ENCODE measurements at places on chromosomes 1 and 21.
A peak's percentile ranks its signal among the peaks of the same experiment; 100 is the strongest.

GRCh38 chr1:27862671-27863537 lies 9.4 kb upstream of the THEMIS2 start:
- DNase-seq, result no peak

DNA sequence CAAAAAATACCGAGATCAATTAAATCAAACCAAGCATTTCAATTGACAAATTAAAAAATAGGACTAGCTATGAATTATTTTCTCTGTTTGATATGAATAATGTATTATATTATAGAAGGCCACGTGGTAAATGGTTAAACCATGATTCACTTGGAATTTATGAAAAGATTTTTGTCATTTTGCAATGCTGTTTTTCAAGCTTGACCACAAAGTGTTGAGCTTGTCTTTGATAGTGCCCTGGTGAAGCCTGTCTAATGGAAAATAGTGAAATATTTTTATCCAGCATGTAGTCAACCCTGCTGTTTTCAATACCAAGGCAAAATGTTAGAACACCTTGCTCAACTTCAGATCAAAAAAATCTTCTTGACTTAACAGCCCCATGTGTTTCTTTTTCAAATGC lies 288.0 kb upstream of the PRMT6 start:
- DNase-seq, result no peak

DNA sequence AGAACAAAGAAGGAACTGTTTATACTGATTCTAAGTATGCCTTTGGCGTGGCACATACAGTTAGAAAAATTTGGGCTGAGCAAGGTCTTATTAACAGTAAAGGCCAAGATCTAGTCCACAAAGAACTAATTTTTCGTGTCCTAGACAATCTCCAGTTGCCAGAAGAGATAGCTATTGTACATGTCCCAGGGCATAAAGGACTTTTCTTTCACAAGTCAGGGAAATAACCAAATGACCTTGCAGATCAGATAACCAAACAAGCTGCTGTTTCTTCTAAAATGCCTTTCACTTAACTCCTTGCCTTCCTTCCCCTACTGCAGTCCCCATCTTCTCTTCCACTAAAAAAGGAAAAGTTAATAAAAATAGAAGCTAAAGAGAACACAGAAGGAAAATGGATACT lies 4.0 kb downstream of the TEX50 start:
- no peak for DNase-seq

- no peak for DNase-seq
Measured at GRCh38 chr1:203537806-203538464, 44.0 kb downstream of the OPTC start.

GRCh38 chr21:25896501-25897056 lies 161.8 kb downstream of the GABPA start:
- DNase-seq, result no peak

DNA sequence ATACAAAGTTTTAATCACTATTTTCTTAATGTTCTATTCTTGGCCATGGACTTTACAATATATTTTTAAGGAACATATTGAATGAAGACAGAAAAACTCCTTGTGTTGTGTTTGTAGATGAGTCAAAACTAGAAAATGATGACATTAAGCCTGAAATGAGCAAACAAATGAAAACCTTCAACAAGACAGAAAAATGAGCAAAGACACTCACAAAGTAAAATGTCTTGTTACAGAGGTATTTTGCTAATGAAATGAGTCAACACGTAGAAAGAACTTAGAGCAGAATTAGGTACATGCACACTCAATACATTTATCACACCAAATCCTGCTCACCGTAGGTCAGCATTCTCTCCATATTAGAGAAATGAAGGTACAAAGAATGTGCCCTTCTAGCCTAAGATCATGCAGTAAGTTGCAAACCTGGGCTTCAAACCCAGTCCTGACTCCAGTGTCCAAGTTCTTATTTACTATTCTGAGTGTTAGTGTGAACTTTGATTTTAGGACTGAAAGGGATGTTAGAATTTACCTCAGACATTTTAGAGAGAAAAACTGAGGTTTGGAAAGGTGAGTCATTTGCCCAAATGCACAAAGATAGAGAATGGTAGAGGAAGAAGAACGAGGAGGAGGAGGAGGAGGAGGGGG lies 133.9 kb upstream of the SGIP1 start:
- no peak for DNase-seq

- DNase-seq, result no peak
Measured at GRCh38 chr1:17743008-17743647, 12.0 kb upstream of the ACTL8 start.

- peak; percentile 35 for DNase-seq
Measured at GRCh38 chr1:161440312-161440894, 64.9 kb upstream of the FCGR2A start.

GRCh38 chr1:222042120-222042519 lies 300.2 kb upstream of the DUSP10 start:
- no peak for DNase-seq

GRCh38 chr1:67791261-67791660 lies 42.0 kb downstream of the GNG12 start:
- DNase-seq, result no peak

DNA sequence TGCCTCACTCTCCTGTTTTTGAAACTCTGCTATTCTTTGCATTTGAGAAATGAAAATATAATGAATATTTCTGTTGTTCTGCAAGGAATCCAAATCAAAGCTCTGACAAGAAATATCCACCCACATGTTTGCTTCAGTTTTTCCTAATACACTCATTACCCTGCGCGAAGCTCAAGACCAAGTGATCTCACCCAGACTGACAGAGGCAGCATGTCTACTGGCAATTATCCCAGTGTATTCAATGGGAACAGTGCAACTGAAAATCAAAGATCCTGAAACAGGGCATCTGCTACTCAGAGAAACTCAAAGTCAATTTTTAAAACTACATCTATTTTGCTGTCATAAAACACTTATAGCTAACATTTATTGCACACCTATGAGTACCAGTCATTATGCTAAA lies 321.0 kb upstream of the LRRC7 start:
- DNase-seq, result no peak

DNA sequence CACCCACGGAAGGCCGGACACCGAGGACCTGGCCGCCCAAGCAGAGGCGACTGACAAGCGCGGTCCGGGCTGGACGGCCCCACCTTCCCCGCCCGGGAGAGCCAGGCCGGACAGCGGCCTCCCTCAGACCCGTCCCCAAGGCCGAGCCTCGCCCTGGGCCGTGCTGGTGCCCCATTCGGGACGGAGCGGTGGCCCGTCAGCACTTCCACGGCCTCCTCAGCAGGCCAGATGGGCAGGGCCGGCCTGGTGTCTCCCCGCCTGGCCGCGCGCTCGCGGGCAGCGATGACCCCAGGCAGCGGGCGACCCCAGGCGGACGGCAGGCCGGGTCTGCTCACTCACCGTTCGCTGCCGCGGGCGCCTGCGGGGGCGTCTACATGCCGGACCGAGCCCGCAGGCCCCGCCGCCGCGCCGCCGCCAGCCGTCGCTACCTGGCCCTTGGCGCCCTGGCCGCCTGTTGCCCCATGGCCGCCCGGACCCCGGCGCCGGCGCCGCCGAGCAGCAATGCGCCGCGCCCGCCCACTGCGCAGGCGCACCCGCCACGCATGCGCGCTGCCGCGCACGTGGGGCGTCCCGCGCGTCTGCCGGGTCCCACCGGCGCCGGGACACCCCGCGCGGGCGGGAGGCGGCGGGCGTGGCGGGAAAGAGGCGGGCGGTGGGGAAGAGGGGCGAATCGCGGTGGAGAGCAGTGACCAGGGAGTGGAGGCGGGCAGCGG lies at the start of gene NADK:
Gene NADK (minus strand): TSS at position 521 of the 713 bp plus-strand sequence. CDS start 13,064 bp downstream, outside the sequence.
- DNase-seq, result peak; percentile 56

GRCh38 chr1:54942976-54943375 lies 37.5 kb upstream of the TMEM61 start:
- DNase-seq, result no peak

DNA sequence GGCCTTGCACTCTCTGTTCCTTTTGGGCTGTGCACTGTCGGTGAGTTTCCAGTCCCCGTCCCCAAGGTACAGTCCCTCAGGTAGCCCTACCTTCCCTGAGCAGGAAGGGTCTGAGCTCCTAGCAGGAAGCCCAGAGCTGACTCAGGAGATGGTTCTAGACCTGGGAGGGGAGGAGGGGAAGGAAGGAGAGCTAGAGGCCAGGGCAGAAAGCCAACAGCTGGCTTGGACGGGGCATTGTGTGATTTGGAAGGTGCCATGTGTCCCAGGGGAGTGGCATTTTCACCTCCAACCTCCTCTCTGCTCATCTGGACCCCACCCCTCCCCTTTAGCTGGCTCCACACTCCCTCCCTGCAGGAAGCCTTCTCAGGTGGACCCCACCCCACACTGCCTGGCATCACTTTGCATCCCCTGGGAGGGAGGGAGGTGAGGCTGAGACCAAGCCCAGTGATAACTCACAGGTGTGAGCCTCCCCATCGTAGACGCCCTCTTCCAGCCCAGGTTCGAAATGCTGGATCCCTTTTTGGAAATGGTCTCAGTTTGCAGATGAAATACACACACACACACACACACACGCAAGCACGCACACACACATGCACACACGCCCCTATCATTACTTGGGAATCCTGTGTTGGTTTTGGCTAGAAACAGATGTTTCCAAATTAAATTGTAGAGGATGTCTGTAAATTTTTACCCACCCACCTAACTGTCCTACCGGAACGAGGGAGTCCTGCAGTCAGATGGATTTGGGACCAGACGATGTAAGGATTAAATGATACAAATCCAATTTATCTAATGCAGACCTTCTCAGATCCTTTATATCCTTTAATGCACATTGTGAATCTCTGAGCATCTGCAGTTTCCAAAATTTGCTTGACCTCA lies 19.7 kb upstream of the IFNLR1 start:
- no peak for DNase-seq

- DNase-seq, result peak; percentile 44
Measured at GRCh38 chr21:42063571-42064521, 7.3 kb upstream of the UMODL1 start.

GRCh38 chr1:61332796-61333195 lies 250.4 kb downstream of the NFIA start:
- no peak for DNase-seq

Data from activated CD4-positive, alpha-beta T cell treated with anti-CD3 and anti-CD28 coated beads, Interleukin-2, amount 50 U/mL, for 24 hours (primary cell).